Muscle of leg (tissue), 16 donors: ENCODE measurements at places on chromosomes 6 and 20. TPM values are rescaled to one million over a fixed set of nuclear protein-coding genes. Genes with fewer than 3 reads are reported as not detected.

The WFDC2 gene
- 0.43 TPM for polyA plus RNA-seq

The FAM184A gene
- 9.9 TPM for polyA plus RNA-seq

The HS3ST5 gene
- polyA plus RNA-seq: 0.22 TPM

The MATN4 gene
- 0.41 TPM for polyA plus RNA-seq

The SEMG1 gene
- not detected for polyA plus RNA-seq

The BPIFB3 gene
- polyA plus RNA-seq: not detected

DNA sequence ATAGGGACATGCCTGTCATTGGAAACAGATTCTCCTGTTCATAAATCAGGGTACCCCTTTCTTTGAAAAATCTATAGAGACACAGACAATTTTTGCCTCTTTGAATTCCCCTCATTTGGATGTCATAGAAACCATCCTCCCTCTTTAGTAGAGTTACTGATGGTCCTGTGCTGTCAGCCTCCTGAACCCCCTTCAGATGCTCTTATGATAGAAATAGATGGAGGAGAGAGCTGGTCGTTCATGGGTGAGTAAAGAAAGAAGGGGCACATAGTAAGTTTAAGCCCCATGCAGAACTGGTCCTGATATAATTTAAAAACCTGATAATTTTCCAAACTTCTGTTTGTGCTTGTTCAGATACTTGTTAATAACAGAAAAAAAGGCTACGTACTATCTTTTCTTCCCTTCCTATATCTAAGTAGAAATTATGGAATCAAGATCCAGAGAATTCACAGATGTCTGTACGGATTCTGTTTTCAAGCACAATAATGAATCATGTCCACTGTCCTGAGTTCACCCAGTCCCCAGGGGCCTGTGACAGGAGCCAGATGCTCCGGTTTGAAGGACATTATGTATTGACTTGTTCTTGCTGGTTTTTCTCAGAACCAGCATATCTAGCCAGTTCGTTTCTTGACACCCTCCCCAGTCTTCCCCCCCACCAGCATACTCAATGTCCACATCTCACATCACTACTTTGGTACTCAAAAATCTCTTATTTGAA, 78.1 kb downstream of the NCOA7 start:
- DNase-seq: no peak

GRCh38 chr6:151875524-151875923, 68.0 kb downstream of the ESR1 start:
- DNase-seq: no peak

DNA sequence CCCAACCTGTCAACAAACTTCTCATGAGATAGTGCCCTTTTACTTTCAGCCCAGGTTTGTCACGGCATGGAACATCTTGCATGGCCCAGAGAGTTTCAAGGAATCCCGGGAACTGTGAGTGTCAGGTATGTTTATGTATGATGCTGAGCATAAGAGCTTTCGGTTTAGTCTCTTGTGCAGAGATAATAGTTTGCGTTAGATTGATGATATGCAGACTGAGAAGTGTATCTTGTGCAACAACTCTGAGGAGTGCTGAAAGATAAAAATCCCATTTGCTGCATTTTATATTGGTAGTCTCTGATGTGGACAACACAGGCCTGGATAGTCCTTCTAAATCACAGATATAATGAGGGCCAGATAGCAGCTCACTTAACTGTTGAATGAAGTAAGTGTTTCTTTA, 99.0 kb downstream of the TBX18 start:
- no peak for DNase-seq

DNA sequence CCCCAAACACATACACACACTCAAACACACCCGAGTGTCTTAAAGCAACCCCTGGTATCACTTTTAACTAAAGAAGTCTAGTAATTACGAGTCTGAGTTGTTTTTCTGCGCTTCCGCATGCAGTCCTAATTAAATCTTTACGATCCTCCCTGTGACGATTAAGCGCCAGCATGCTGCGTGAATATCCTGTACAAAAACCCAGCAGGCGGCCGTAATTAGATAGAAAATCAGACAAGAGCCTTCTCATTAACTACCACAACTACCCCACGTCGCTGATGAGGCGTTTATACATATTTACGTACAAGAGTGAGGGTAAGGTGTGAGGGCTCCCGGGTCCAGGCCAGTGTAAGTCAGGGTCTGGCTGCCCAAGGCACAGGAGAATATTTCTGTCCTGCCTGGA, 8.1 kb downstream of the TFAP2B start:
- DNase-seq: no peak

DNA sequence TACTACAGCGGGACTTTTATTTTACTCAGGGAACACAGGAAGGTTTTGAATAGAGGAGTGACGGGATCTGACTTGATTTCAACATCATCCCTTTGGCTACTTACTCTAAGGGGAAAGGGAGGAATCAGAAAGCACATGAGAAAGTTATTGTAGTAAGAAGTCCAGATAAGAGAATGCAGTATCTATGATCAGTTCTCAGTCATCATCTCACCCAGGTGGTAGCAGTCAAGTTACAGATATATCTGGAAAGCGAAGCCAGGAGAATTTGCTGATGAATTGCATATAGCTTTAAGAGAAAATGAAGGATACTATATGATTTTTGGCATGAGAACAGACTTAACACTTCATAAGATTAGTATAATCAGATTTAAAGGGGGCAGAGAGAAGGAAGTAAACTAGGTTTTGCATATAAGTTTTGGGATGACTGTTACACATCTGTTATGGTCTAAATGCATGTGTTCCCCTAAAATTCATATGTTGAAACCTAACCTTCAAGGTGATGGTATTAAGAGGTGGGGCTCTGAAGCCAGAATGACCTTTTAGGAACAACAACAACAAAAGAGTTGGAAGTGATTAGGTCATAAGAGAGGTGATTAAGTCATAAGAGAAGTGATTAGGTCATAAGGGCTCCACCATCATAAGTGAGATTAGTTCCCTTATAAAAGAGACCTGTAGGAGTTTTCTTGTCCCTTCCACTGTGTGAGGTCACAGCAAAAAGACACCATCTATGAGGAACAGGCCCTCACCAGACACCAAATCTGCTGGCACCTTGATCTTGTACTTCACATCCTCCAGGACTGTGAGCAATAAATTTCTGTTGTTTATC, 6.7 kb downstream of the RAD21L1 start:
- DNase-seq: no peak

DNA sequence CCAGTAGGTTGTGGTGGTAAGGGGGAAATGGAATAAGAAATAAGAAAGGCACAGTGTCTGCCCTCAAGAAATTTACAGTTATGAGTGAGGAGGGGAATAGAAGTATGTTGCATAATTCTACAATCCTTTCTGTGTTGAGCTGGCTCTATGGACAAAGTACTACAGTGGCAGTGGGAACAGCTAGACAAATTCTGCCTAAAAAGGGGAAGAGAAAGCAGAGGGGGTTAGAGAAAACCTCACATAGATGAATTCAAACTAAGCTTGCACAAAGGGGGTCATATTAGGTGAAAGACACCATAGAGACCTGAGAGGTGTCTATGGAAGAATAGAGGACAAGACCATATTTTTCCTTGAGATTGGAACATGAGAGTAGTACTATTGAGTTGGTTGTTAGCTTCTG, 146.9 kb upstream of the VGLL2 start:
- DNase-seq: no peak

GRCh38 chr6:149362289-149362688, 37.8 kb upstream of the SUMO4 start:
- DNase-seq: no peak

DNA sequence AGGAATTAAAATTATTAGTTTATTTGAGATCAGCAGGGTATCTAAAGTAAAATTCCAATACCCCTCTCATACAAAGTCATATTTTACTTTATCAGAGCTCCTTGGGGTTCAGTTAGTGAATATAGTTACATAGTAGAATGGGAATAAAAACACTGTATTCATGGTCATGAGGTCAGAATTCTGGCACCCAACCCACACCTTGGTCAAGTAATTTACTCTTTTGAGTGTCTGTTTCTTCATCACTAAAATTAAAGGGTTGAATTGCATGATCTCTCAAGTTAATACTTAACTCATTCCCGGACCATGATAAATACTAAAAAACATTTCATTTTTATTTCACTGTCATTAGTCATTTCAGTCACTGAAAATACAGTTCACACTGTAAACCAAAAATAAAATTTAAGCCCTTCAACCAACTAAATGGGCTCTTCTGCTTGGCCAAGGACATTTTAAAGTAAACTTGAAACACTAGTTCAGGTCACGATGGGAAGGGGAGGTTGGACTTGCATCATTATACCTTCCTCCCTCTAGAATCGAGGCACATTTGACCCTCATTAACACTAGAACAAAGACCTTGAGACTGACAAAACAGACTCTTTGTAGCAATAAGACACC, 21.1 kb upstream of the HLA-DRB1 start:
- no peak for DNase-seq

DNA sequence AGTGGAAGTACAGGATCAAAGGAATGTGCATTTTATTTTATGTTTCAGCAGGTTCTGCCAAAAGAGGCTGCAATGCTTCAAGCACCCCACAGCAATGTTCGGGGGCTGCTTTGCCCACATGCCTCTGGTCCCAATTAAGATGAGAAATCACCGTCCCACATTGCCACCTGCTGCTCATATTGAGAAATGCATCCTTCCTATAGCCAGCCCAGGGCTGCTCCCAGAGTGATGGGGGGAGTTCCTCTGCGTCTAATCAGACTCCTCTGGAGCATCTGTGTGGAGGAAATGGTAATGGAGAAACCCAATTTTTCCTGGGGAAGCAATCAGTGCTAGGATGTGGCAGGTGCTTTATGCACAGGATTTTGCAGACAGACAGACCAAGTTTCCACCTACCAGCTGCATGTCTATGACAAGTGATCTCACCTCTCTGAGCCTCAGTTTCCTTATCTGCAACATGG, 33.7 kb downstream of the PTGIS start:
- DNase-seq: peak; percentile 70

- no peak for DNase-seq
These were observed 40.3 kb downstream of the FYN start for GRCh38 chr6:111832833-111833418.

- DNase-seq: no peak
These were observed 225.3 kb upstream of the FAM83B start for GRCh38 chr6:54621285-54621684.
